ENCODE measurements at places on chromosomes 16 and 17. TPM values are rescaled to one million over a fixed set of nuclear protein-coding genes. Genes with fewer than 3 reads are reported as not detected.

GGA2 gene
- 14.0 TPM for total RNA-seq

OR1E1 gene
- total RNA-seq = not detected

VMO1 gene
- total RNA-seq = 1.00 TPM

CMTM4 gene
- total RNA-seq = 86.5 TPM

MYH8 gene
- not detected for total RNA-seq

NTN3 gene
- 0.21 TPM for total RNA-seq

STH gene
- not detected for total RNA-seq

NACA2 gene
- not detected for total RNA-seq

GPR139 gene
- not detected for total RNA-seq
